ENCODE measurements at places on chromosomes 1 and 21. TPM values are rescaled to one million over a fixed set of nuclear protein-coding genes. Genes with fewer than 3 reads are reported as not detected.
A peak's percentile ranks its signal among the peaks of the same experiment; 100 is the strongest.

- peak; percentile 64 for DNase-seq
These were observed 60.3 kb downstream of the CD46 start for GRCh38 chr1:207811920-207812720.

GRCh38 chr1:159000625-159001024 is 9.1 kb upstream of the IFI16 start:
- DNase-seq, result no peak

The GOLT1A gene
- total RNA-seq, result 19.4 TPM

GRCh38 chr21:44062380-44062779 is 44.8 kb upstream of the PWP2 start:
- DNase-seq, result no peak

The ACTN2 gene
- 0.04 TPM for total RNA-seq

GRCh38 chr1:166164995-166165660 is 1.7 kb downstream of the FAM78B start:
- DNase-seq, result peak; percentile 8

DNA sequence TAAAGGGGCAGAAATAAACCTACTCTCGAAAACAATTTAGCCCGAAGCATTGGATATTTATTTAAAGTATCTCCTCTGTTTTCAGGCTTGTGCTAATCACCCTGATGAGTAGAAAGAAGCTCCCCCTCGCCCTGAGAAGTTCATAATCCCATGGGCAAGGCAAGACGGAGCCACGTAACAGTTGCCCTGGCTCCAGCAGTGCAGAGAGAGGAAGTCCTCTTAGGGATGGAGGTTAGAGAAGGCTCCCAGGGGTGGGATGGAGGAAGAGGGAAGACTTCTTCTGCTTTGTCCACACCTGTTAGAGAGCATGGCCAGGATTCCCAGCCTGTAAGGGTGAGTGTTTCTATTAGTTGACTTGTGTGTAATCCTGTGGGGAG is 3.4 kb upstream of the GPR25 start:
- DNase-seq, result no peak

- DNase-seq, result no peak
These were observed 32.5 kb downstream of the PKNOX1 start for GRCh38 chr21:43006874-43007208.

DNA sequence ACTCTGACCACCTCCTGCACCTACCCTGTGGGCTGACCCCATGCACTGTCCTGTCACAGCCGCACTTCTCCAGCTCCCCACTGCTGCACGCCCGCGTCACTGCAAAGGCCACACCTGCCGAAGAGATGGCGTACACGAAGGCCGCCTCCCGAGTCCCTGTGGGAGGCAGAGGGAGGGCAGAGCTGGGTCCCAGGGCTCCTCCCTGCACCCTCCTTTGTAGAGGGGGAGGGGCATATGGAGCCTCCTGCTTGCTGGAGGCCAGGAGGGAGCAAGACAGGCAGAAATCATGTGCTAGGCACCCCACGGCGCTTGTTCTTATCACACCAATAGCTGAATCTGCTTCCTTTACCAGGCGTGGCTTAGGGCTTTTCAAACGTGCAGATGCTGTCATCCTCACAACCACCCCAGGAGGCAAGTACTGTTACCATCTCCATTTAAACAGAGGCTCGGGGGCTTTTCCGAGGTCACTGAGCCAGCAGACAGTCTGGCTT is 21.4 kb downstream of the WNT4 start:
- DNase-seq, result no peak

DNA sequence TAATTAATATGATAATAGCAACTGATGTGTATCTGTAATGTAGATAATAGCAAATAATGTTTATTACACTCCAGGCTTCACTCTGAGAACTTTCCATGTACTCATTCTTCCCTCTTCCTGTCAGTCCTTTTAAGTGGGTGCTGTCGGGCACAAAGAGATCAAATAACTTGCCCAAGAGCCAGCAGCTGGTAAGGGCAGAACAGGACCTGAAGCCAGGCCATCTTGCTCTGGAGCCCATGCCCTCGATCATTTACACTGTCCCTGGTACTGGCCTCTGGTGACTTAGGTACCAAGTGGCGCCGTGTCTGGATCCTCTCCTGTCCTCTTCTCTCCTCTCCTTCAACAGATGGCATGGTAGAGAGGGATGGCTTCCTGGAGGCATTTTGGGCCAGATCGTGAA is 97.2 kb downstream of the VPS13D start:
- DNase-seq, result no peak

- no peak for DNase-seq
These were observed 555.9 kb downstream of the USP25 start for GRCh38 chr21:16285605-16286126.

The DNAJC6 gene
- 1.0 TPM for total RNA-seq

GRCh38 chr1:230699716-230700115 is 14.2 kb downstream of the AGT start:
- DNase-seq, result no peak

DNA sequence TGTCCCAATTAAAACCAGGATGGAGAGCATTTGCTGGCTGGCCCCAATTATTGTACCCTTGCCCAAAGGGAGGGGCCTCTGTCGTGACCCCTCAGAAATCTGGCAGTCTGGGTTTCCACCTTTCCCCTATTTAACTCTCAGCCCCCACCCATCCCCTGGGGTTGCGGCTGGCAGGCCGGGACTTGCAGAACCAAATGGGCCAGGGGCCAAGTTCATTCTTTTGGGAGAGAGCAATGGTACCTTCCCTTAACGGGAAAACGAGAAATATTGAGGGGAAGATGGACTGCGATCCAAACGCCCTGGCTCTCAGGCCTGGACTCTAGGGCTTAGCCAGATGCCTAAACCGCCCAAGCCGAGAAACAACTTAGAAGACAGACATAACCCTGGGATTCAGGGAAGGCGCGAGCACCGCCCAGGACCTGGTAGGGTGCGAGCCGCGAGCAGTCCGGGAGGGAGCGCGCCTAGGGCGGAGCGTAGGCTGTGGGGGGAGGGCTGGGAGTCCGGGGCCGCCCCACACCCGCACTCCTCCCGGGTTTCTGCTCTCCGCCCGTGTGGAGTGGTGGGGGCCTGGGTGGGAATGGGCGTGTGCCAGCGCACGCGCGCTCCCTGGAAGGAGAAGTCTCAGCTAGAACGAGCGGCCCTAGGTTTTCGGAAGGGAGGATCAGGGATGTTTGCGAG is at the start of gene SLC27A3:
Gene SLC27A3 (plus strand): TSS at position 628 of the 678 bp plus-strand sequence. CDS start 91 bp downstream, outside the sequence.
- DNase-seq, result no peak

DNA sequence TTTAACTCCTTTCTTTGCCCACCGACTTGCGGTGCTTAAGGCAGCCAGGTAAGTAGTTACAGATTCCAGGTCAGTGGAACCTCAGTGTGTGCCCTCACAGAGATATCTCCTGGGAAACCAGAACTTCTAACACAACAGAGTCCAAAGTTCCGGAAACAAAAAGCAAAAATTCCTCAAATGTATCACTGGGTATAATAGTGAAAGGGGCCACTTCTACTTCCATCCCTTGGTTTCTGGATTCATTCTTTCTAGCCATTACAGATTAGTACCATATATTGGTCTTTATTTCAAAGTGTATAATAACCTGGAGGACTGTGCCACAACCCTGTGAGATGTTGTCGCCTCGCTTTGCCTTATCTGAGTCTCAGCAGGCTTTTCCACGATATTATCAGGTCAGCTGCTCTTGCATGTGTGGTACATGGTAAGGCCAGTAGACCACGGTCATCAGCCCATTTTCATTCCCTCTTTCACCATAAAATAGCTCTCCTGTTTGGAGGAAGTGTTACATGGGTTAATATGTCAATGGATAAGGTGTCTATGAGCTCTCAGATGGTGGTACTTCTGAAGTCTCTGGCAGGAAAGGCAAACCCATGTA is 14.9 kb upstream of the VASH2 start:
- peak; percentile 42 for DNase-seq

DNA sequence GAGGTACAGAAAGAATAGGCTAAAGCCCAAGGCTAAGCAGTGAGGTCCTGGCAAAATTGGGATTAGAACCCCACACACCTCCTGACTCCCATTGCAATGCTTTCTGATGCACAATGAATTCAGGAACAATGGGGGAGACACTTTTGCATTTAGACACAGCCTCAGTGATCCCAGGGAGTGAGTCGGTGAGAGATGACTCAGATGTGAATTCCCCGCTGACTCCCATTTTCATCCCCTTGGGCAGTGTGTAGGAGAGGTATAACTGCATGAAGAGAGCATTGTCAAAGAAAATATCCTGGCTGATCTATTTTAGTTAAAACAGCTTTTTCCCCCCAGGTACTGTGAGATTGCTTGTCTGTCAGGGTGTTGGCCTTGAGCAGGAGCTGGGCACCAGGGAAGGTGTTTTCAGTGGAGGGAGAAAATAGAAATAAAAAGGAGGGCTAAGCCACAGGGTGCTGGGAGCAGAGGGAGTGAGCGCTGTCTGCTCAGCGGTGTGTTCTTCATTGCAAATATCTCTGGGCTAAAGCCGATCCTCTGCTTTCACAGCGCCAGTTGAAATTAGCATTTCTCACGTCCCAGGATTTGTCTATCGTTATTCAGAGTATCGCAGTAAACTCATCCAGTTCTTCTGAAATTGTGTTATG is 247.7 kb upstream of the PTBP2 start:
- no peak for DNase-seq

The RGS2 gene
- total RNA-seq, result 0.64 TPM

The P3H1 gene
- 64.6 TPM for total RNA-seq

DNA sequence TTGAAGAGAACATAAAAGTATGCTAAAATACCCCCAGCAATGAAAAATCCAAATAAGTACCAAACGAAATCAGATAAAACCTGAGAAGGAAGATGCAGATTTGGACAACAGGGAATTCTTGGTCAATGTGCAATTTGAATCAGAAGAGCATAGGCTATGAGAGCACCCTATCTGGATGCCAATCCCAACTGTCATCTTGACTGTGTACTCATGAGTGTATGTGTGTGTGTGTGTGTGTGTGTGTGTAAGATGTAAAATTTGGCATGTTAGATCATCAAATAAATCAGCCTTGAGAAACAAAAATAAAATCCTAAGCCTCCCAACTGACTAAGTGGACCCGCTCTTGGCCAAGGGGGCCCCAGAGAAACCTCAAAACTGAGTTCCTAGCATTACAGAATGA is 18.0 kb upstream of the SPRR2G start:
- no peak for DNase-seq

The INSRR gene
- not detected for total RNA-seq

The TUFT1 gene
- total RNA-seq, result 7.3 TPM

DNA sequence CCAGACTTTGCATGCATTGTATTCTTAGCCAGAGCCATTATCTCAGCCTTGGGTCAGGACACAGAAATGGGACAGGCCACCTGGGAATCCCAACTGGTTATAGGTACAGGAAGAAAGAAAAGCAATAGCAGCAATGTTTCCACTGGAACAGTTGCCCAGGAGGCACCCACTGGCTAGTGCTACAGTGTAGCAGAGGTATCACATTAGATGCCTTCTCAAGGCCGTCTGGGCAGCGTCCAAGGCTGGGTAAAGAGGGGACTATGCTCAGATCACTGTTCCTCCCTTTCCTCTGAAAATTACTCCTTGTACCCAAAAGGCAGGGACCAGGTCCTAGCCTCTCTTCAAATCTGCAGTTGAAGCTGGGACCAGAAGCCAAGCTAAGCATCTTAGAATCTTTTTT is 2.6 kb downstream of the CREB3L4 start:
- no peak for DNase-seq

- DNase-seq, result peak; percentile 87
These were observed 28.9 kb upstream of the HPDL start for GRCh38 chr1:45297666-45298356.

The HMCN1 gene
- not detected for total RNA-seq

- no peak for DNase-seq
These were observed 19.2 kb upstream of the EPS8L3 start for GRCh38 chr1:109782927-109783326.

GRCh38 chr1:70376196-70376595 is 21.7 kb upstream of the ANKRD13C start:
- no peak for DNase-seq

The FAAH gene
- total RNA-seq, result 11.0 TPM

DNA sequence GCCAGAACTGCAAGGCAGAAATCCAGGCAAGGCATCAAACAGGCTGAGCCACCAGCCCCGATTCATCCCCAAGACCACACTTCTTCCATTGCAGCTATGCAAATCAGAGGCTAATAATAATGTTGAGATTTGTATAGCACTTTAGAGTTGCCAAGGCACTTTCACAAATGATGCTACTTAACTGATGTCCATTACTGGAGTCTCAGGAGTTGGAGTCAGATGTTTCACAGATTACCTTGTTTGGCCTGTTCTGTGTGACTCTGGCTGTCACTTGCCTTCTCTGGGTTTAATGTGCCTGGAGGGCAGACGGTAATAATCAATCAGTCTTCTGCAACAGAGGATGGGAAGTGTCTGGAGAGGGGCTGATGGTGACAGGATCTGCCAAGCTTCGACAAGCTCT is 40.8 kb upstream of the MPZL1 start:
- DNase-seq, result no peak

- no peak for DNase-seq
These were observed 29.0 kb downstream of the DUSP10 start for GRCh38 chr1:221712776-221713431.

DNA sequence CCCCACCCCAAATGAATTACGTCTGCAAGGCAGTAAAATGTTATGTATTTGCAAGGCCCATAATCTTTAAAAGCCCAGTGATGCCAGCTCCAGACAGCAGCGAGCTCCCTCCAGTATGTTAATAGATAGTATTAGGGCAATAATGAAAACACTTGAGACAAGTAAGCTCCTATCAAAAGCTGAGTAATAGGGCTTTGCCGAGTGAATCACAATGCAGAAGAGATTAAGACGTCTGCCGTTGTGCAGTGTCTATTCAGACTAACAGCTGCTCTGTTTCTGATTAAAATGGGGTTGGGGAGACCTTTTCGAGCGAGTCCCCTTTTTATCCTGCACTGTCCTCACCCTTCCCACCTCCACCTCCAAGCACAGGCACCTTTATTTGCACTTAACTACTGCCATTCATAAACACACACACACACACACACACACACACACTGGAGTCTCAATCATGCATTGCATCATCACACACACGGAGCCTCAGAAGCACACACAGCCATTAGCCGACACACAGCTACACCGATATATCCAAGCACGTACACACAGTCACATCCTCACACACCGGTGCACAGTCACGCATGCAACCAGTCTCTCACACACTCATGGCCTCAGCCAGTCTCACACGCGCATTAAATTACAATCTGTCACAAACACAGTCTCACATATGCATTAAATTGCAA is 46.0 kb upstream of the FOXO6 start:
- no peak for DNase-seq

GRCh38 chr1:248782416-248783141 is 27.0 kb upstream of the LYPD8 start:
- no peak for DNase-seq

The AMPD1 gene
- not detected for total RNA-seq

The SYNC gene
- 5.4 TPM for total RNA-seq

DNA sequence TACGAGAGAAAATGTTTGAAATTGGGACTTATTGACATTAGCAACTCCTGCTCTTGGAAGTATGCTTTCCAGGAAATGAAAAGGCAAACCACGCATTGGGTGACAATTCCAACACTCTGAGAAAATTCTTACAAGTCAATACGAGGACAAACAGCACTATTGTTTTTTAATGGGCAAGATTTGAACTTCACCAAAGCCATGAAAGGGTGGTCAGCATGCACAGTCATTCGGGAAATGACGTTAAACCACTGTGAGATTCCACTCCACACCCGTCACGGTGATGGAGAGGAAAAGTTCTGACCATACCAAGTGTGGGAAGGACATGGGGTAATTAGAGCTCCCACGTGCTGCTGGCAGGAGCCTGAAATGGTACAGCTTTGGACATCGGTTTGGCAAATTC is 12.2 kb upstream of the PRXL2B start:
- DNase-seq, result no peak
